ENCODE measurements at places on chromosomes 5 and 9.
A peak's percentile ranks its signal among the peaks of the same experiment; 100 is the strongest.

DNA sequence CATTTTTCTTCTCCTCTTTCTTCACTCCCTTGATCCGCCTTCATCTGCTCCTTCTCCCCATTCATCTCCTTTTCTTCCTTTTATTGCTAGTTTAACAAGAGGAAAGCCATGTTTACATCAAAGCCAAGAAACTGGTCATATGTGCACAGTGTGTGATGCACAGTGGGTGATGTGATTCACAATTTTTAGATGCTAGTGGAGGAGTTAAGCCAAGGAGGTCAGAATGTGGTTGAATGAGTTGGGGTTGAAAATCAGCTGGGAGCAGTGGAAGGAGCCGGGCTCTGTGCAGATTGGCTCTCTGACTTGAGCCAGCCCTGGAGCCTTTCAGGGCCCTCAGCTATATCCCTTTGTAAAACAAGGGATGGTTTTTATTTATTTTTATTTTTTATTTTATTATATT is 7.3 kb downstream of the ACER2 start:
- DNase-seq, result no peak

DNA sequence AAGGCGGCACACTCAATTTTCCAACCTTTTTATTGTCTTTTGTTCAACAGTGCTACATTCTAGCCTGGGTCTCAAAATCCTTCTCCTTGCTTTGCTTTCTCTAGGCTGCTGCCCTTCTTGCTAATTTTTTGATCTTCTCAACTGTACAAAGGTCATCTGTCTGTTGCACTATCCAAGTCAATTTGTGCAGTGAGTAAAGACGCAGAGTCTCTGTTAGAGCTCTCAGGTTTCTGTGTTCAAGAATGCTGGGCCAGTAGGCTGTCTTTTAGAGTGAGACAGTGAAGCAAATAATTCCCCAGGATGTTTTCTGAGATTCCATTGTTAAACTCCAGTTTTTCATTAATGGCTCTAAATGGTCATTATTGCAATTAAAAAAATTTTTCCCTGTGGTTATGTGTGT is 255.7 kb upstream of the ACTBL2 start:
- DNase-seq, result no peak

DNA sequence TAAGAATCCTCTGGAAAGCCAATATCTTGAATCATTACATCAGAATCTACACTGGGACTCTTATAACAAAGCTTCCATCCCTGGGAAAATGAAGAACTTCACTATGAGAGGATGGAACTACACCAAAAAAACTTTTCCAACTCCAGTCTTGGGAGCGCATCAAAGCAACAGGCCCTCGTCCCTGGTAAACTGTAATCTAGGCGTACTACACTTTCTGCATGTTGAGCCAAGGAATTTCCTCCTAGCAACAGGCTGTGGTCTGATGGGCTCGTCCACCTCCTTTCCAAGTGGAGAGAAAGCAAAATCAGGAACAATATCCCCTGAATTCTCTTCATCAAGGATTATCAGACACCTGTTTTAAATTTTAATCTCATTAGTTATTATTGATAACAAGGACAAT is 94.1 kb downstream of the NFIB start:
- DNase-seq, result no peak

GRCh38 chr5:669111-669841 is 23.9 kb downstream of the TPPP start:
- DNase-seq, result no peak

DNA sequence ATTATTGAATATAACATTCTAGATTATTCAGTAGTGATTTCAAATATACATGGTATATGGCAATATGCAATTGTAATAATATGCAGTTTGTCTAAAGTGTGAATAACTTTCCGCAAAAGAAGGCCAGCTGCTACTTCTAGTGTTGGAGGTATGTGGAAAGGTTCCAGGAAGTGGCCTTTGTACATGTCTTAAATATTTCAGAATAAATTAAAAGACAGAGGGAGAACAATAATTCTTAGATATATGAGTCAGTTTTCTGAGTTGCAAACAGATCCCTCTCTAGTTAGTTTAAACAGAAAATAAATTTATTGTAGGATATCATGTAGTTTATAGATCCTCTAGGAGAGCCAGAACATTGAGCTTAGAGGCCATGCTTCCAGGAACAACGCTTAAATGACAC is 210.8 kb upstream of the ELL2 start:
- DNase-seq, result no peak

DNA sequence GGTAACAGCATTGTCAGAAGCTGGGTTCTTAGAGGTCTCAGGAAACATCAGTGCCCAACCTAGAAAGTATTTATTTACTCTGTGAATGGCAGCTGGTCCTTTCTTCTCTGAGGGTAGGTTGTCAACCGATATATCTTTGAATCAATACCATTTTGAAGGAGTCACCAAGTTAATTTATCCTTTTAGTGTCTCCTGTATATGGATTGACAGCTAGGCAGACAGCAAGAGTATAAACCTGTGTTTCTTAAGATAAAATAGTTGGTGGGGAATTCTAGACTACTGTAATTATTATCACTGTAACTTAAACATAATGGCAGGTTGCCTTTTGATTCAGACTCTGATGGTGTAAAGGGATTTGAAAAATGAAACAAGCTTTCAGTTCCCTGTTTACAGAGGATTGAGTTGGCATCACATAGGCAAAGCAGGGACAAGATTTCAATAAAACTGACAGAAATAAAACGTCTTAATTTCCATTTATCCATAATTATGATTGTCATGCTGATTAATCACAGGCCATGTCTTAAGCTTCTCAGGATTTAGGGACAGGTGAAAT is 190.8 kb upstream of the HAPLN1 start:
- DNase-seq, result no peak

DNA sequence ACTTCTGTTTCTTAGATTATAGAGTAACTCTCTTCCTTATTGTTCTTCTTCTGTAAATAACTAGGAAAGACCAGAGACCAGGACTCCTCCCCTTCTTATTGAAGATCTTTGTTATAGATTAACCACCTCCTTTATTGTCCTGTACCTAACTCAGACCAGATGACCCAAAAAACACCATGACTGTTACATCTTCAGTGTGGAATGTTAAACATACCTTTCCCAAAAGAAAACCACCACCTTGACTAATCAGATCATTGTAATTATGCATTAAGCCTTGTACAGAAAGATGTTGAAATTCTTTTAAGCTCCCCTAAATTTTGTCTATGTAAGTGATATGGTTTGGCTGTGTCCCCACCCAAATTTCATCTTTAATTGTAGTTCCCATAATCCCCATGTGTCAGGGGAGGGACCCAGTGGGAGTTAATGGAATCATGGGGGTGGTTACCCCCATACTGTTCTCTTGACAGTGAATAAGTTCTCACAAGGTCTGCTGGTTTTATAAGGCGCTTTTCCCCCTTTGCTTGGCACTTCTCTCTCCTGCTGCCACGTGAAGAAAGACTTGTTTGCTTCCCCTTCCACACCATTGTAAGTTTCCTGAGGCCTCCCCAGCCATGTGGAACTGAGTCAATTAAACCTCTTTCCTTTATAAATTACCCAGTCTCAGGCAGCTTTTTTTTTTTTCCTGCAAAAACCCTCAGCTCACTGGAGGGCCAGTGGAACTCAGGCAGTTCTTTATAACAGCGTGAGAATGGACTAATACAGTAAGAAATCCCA is 26.3 kb downstream of the ARSB start:
- no peak for DNase-seq

- no peak for DNase-seq
These were observed 95.3 kb upstream of the SLC28A3 start for GRCh38 chr9:84435902-84436301.

- peak; percentile 25 for DNase-seq
These were observed at the start of gene NCS1 for GRCh38 chr9:130172161-130172857. NCS1 (plus strand) TSS chr9:130172404; CDS start chr9:130172664, 260 bp downstream.

- DNase-seq, result no peak
These were observed 24.9 kb upstream of the SLCO6A1 start for GRCh38 chr5:102523541-102524175.

GRCh38 chr5:74103131-74104023 is 477.4 kb downstream of the ARHGEF28 start:
- no peak for DNase-seq

- no peak for DNase-seq
These were observed 29.5 kb downstream of the CDH9 start for GRCh38 chr5:27008604-27009539.

- no peak for DNase-seq
These were observed 185.4 kb downstream of the CRB2 start for GRCh38 chr9:123541411-123541810.

- no peak for DNase-seq
These were observed 121.7 kb upstream of the NR3C1 start for GRCh38 chr5:143525176-143525575.

DNA sequence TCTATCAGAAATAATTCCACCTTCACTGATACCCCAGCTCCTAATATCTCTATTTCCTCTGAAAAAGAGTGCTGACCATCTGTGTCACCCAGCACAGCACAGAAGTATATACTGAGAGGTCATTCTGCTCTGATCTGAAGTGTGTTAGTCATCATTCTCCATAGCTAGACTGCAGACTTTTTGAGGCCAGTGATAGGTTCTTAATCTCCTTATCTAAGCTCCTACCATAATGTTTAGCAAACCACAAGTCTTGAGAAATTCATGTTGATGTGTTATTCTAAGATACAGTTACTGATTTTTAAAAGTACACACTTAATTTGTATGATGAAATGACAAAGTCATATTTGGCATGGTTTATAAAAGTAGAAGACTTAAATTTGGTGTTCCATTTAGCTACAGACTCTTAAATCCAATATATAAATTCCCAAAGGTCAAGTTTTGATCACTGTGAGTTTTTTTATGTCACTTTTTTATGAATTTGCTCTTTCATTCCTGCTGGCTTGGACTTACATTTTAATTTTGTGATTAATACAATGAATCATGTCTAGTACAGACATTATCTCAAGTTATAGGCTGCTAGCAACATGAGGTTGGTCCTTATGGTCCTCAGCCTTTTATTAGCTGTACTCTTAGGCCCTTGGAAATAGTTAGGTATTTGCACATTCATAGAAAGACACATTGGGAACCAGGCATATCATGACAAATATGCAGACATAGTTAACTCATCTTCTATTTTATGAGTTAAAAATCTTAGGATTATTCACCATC is 380.8 kb downstream of the EBF1 start:
- no peak for DNase-seq

GRCh38 chr5:14767735-14768507 is 103.4 kb downstream of the OTULIN start:
- DNase-seq, result no peak

GRCh38 chr5:59685191-59685530 is 208.4 kb downstream of the PDE4D start:
- no peak for DNase-seq

GRCh38 chr5:112718344-112718743 is 19.3 kb upstream of the APC start:
- DNase-seq, result no peak

DNA sequence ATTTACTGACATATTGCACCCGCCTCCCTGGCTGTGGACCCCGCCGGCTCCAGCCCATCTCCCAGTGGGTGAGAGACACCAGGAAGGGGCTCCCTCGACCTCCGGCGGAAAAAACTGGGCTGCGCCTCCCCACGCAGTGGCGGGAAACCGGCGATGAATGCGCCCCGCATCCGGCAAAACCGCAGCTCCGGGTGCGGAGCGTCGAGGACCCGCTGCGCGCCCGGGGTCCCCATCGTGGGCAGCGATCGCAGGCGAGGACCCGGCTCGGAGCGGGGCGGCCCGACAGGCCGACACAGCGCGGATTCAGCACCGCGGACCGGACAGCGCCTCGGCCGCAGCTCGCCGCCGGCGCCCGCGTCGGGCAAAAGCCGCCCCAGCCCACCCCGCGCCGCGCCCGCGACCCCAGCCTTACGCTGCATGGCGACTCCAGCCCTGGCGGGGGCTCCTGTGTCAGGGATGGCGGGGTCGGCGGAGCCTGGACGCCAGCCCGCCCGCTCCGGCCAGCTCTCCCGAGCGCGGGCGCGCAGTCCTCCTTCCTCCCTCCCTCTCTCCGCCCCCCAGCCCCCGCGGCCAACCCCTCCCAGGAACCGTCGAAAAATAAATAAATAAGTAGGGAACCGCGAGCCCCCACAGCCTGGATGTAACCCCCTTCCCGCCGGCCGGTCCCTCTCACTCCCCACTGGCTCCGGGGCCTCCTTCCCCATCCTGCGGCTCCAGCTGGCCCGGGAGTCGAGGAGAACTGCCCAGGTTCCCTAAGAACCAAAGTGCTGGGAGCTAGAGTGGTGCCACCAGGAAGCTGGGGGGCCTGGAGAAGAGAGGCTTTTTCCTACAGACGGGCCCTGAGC is 3.1 kb downstream of the LHX3 start:
- DNase-seq, result no peak

- no peak for DNase-seq
These were observed 443.9 kb downstream of the TLE1 start for GRCh38 chr9:81245254-81245956.

DNA sequence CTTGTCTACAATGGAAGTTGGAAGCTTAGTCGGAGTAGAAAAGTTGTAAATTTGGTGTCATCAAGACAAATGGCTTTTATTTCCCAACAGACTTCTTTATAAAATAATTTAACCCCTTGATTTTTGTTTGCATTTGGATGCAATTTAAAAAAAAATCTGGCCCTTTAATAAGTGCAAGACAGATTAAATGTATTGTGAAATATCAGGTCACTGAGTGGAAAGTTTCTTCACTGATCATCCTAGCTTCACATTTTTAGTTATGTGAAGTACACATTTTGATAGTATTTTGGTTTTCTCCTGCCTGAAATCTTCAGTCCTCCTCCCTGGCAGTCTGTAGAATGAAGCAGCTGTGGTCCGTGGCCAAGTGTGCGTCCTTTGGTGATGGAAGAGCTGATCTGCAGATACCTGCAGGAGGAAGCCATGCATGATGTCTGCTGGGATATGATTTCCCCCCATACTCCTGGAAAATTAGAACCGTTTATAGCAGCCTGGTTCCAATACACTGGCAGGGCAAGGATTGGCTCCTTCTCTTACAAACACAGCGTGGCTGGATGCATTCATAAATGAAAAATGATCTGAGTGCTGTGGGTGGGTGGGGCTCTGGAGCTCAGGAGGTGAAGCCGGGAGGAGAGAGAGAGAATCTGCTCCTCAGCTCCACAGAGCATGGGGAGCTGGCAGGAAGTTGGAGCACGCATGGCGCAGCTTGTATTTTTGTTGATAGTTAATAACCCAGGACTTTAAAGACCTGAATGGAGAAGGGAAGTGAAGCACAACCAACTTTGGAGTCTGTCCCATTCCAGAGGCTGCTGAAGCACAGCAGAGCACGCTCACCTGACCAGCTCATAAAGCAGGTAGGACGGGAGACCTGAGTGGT is 238.4 kb downstream of the GOLPH3 start:
- DNase-seq, result no peak

DNA sequence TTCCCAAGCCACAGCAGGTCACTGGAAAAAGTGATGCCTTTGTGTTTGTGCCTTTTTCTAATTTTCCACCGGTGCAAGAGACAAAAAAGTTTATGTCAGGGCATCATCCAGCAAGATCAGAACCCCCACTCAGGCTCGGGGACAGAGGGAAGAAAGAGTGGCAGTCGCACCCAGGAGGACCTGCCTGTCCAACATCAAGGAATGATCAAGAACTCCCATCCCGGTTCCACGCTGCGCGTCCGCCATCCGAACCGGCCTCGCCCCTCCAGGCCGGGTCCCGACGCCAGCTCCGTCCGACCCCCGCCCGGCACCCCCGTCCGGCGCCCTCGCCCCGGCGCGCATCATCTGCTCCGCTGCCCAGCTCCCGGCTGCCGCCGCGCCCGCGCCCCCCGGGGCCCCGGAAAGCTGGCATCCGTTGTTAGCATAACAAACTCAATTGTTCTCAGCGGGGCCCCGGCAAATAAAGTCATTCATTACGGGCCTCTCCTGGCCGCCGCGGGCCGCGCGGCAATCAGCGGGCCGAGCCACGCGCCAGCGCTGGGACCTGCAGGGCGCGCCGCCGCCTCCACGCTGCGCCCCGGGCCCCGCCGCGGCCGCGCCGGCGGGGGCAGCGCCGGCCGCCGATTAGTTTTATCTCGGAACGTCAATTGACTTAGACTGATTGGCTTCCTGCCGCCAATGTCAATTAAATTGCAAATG is 48.1 kb downstream of the PAX5 start:
- DNase-seq, result no peak

Data from stimulated activated CD4-positive, alpha-beta T cell treated with anti-CD3 and anti-CD28 coated beads, Interleukin-1b, Interleukin-23, amount 100 ng/mL, for 1 hour (primary cell).